Activated gamma-delta T cell treated with anti-CD3 and anti-CD28 coated beads, Interleukin-2, amount 50 U/mL, for 16 hours (primary cell): ENCODE measurements at places on chromosomes 6 and 20.

- DNase-seq = no peak
Observed at GRCh38 chr6:111899531-111899930, 26.3 kb upstream of the FYN start.

DNA sequence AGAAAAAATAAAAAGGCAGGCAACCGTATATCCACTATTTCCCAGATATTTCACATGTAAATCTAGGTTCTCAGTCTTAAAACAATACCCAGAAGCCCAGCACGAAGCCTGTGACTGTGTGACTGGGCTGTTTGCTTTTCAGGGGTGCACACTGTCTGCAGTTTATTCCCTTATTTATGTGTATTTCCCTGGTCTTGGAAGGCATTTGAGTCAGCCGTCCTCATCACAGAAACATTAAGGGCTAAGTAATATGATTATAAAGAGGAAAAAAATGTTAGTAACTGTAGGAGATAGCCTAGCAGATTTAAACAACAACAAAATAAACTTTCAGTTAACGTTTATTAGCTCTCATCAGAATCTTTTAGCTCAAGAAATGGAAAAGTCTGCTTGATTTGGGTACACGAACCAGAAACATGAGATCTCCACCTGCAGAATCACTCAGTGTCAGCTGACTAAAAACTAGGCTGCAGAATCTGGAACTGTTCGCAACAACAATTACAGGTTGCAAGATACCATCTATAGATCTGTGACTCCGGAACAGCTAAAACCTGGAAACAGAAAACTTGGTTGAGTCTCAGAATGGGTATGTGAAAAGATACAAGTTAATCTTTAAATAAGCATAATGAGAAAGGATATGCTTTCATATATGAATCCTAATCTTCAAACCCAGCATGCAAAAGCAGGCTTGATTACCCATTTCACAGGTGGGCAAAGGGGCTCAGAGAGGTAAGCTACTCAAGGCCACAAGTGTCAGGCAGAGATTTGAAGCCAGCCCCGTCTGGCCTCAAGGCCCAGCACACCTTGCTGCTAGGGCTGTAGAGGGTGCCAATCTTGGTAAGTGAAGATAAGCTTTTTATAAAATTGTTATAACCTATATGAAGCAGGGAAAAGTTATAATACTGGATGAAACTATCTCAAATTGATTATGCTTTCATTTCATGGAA, 21.1 kb downstream of the GCLC start:
- DNase-seq = no peak

DNA sequence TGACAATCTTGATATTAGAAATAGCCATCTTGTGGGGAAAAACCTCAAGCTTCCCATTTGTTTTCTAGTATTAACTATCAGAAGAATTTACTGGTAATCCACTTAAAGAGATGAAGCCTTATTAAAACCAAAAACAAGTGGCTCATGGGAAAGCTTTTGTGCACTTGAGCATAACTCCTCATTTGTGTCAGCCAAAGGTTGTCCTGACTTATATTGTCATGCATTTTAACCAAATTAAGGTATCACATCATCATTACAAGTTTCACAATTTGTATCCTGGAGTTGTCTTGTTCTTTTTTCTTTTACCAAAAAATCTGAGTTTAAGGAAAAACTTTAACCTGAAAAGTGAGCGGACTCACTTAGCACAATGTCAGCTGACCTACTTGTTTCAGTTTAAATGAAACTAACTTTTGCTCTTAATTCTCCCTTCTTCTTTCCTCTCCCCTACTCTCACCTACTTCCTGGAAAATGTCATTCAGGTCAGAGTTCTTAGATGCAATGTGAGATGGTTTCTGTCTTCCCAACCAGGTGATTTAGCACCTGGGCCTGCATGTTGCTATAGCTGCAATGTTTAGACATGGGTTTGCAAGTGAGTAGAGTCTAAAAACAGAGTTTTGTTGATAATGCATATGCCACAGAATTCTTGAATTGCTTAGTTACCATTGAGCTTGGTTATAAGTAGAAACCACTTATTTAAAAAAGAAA, 82.8 kb downstream of the TNFAIP3 start:
- no peak for DNase-seq

DNA sequence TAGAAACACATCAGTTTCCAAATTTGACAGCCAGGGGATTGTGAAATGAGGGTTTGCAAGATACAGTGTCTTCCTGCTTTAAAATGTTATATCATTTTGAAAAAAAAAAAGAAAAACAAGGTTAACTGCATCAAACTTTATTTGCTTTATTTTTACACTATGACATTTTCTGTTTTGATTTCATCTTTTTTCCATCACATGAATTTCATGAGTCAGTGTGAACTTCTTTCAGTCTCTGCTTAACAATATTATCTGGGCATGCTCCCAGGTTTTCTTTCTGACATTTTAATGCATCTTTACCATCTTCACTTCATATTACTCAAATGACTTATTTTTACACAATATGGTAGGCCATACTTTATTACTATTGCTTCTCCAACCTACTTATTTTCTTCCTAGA, 1.9 kb downstream of the NCOA7 start:
- no peak for DNase-seq

DNA sequence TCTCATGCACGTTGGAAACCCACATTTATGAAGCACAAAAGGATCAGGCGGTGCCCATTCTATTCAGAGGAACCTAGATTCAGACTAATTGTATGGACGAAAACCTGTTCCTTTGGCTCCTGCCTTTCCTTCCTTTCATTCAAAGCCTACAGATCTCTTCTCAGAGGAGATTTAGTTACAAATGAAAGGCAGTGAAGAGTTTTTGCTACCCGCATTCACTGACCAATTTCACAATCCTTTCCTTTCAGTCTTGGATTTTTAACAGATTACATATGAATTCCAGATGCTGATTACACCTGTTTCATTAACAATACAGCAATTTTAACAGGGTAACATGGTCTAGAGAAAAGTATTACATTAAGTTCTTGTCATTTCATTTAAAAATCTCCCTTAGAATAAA, 32.0 kb downstream of the TMEM242 start:
- no peak for DNase-seq

DNA sequence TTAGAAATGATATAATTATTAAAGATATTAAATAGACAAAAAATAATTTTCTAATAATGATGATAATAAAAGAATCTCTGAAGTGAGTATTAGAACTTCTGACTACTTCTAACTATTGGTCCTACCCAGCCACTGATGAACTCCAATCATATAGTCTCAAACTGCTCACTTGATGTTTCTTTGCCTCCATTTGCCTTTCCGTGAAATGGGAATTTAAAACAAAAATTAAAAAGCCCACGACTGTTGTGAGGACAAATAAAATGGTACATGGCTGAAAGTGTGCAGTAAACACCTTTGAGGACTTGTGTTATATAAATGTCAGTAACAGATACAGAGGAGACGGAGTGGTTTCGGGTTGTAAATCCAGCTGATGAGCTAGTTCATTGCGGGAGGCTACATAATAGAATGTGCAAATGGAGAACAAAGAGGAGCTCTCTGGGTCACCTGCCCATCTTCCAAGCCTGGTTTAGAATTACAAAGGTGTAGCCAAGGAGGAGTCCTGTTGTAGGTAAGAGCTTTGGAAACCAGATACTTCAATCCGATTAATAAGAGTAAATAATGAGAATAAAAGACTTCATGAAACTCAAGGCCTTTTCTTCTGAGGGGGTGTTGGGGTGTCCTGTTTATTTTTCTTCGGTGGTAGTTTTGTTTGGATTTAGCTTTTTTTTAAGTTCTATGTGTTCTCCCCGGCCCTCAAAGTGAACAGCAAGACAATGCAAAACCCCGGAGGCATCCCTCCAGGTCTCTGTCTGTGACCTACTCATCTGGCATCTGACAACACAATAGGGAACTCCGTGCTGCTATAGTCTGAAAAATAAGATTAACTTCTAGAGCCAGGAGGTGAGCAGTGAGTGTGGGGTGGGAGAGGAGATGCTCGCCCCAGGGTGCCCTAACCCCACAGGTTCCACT, 4.4 kb upstream of the PXDC1 start:
- no peak for DNase-seq

GRCh38 chr20:43490038-43490437, 17.5 kb upstream of the L3MBTL1 start:
- no peak for DNase-seq

DNA sequence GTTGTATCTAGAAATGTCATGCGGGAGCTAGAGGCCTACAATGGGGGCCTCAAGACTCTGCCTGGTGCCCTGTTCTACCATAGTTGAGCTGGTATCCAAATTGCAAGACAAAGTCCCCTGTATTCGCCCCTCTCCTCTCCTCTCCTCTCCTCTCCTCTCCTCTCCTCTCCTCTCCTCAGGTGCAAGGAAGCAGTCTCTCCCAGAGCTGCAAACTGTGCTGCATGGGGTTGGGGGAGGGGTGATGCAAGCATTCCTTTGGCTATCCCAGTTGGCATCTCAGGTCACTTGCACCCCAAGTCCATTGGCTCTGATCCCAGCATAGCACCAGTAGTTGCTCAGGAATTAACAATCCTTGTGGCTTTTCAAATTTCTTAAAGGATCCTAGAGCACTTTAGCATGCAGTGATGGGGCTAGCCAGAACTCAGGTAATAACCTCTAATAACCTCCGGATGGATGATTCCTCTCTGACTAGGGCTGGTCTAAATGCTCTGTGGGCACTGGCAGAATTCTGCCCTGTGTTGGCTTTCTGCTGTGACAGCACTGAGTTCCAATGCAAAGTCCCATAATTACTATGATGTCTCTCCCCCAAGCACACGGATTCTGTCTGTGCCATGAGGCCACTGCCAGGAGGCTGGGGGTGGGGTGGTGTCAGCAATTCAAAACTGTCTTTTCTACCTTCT, 35.3 kb downstream of the TAF11 start:
- DNase-seq = no peak

- DNase-seq = no peak
Observed at GRCh38 chr6:137277971-137278637, 58.9 kb upstream of the IFNGR1 start.

DNA sequence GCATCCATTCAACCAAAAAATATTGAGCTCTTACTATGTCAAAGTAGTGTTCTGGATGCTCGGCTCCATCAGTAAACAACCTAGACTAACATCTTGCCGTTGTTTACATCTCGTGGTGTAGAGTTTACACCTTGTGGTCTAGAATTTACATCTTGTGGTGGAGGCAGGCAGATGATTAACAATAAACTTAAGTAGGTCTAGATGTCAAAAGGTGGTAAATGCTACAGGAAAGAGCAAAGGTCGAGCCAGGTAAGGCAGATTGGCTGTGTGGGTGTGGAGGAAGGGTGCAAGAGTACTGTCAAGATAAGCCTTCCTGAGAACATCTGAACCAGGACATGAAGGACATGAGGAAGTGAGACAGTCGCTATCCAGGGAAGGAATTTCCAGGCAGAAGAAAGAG, 88.4 kb upstream of the ESR1 start:
- DNase-seq = no peak

DNA sequence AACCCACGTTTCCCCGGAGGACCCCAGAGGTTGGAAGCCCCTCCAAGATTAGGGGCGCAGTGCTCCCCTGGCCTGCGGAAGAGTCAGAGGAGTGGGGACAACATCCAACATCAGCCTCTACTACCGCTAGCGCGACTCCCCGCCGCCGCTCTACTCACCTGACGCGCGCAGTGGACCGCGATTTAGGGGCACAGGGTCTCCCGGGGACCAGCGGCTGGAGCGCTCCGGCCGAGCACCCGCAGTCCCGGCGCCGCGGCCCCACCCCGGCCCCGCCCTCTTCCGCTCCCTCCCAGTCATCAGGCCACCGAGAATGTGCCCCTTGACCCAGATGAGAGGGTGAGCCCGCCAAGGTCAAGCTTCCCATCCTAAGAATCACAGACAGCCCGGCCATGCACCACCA, at the start of gene ZFP57:
Gene ZFP57, minus strand, starts transcription at position 249 of the 400 bp plus-strand sequence. CDS start 4,149 bp downstream, outside the sequence.
- no peak for DNase-seq

DNA sequence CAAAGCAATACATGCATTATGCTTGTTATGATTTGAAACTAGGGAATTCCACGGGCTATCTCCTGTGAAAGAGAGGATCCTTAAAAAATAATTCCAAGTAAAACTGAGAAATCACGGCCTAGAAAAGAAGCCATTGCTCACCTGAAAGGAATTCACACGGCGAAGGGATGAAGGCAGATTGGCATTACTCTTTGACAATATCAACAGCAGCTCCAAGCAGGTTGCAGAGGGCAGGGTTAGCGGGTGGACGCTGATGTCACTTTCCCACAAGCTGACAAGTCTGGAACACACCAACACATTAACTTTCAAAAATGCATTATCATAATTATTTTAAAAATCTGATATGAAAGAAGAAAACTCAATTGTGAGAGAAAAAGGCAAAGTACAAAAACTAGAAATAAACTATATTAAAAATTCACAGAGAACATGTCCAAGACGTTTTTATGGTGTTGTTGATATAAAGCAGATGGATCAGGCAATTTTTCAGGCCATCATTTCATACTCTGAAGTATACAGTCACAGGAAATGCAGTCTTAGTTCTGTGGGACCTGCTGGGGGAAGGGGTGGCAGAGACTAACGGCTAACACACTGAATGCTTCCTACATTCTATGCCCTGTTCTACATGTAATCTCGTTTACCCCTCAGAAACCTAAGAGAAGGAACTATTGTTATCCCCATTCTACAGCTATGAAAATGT, 108.3 kb downstream of the UBE3D start:
- DNase-seq = no peak

DNA sequence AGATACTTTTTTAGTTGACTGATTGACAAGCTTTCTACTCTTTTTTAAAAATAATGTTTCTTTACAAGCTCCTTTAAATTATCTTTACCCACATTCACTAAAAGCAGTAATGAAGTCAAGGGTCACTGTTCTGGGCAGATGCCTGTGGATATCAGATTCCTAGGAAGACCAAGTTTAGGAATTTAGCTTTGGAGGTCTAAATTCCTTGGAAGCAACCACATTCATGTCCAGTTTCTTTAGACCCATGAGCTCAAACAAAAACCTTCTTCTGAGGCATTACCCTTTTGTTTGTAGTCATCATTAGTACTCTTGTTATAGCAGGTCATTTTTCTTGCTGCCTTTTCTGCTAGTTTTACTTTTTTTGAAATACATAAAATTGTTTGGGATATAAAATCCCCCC, 462.9 kb upstream of the JAG1 start:
- no peak for DNase-seq

- DNase-seq = no peak
Observed at GRCh38 chr6:167524261-167525111, 199.6 kb downstream of the TTLL2 start.

GRCh38 chr6:40287296-40287850, 299.8 kb downstream of the LRFN2 start:
- DNase-seq = no peak

- DNase-seq = no peak
Observed at GRCh38 chr20:2093159-2093781, 8.4 kb upstream of the STK35 start.

- no peak for DNase-seq
Observed at GRCh38 chr20:42857446-42857845, 332.3 kb downstream of the PTPRT start.

GRCh38 chr6:52664186-52664990, 6.5 kb upstream of the TMEM14A start:
- peak; percentile 20 for DNase-seq

- no peak for DNase-seq
Observed at GRCh38 chr6:161788531-161788930, 514.7 kb upstream of the AGPAT4 start.
